NCI-H1092 treated with DMSO at 0.1 percent for 48 hours (cell line): ENCODE measurements at places on chromosomes 12 and 14.

DNA sequence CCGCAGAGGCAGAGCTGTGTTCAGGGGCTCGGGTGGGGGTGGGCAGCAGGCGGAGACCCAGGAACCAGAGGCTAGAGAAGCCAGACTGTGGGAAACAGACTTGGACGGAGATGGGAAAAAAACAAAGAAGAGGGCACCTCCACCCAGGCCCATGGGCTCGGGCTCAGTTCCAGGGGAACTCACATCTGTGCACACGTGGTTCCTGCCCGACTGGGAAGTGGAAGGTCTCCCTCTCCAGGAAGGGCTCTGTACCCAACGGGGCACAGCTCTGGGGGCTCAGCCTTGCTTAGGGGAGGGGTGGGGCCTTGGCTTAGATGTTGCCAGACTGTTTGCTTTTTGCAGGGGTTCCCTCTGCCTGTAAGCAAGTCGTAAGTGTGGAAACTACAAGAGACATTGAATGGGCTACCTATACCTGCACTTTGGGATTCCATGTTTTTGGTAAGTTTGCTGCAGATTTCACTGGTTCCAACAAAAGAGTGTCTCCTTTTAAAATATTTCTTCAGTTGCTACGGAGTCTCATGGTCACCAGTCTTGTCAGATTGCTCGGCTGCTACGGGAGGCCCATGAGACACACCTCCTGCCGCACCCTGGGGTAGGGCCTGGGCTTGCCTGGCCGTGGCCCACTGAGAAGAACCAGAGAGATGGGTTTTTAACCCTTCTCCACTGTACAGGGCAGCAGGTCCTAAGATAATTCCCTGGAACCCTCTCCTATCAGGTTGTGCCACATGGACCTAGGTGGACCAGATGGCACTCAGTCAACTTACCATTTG, 127.6 kb upstream of the EVL start:
- no peak for DNase-seq

- no peak for DNase-seq
These were observed 69.4 kb upstream of the DACT1 start for GRCh38 chr14:58568322-58568721.

DNA sequence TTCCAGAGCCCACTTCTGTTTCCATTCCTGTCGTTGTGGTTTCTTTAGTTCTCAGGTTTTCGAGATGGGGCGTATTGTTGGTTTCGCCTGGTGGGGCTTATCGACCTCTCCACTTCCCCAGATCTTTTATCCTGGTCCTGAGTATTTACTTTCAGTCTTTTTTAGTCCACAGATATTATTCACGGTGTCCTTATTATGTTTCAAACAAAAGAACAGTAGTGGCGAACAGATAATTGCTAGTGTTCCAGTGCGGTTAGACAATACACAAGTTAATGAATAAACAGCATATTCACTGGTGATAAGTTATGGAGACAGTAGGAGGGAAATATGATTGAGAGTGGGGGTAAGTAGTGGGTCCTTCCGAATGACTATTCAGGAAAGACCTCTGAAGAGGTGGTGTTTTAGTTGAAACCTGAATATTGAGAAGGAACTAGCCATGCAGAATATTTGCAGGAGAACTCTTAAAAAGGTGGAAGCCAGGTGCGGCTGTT, 668 bp downstream of the TMEM260 start:
- DNase-seq, result peak; percentile 52

DNA sequence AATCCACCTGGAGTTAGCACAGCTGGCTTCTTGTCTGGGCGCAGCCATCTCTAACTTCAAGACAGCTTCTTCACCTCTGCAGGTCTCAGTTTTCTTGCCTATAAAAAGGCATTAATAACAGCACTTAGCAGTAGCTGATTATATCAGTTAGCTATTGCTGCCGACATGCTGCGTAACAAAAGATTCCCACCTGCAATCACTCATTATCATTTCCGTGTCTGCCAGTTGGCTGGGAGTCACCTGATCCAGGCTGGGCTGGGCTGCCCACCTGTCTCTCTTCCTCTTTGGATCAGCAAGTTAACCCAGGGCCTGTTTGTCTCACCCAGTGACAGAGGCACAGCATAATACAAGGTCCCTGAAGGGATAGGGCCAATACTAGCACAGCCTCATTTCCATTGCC, 109.7 kb downstream of the SCARB1 start:
- DNase-seq, result no peak

GRCh38 chr12:49869816-49870500, 27.1 kb upstream of the BCDIN3D start:
- no peak for DNase-seq

DNA sequence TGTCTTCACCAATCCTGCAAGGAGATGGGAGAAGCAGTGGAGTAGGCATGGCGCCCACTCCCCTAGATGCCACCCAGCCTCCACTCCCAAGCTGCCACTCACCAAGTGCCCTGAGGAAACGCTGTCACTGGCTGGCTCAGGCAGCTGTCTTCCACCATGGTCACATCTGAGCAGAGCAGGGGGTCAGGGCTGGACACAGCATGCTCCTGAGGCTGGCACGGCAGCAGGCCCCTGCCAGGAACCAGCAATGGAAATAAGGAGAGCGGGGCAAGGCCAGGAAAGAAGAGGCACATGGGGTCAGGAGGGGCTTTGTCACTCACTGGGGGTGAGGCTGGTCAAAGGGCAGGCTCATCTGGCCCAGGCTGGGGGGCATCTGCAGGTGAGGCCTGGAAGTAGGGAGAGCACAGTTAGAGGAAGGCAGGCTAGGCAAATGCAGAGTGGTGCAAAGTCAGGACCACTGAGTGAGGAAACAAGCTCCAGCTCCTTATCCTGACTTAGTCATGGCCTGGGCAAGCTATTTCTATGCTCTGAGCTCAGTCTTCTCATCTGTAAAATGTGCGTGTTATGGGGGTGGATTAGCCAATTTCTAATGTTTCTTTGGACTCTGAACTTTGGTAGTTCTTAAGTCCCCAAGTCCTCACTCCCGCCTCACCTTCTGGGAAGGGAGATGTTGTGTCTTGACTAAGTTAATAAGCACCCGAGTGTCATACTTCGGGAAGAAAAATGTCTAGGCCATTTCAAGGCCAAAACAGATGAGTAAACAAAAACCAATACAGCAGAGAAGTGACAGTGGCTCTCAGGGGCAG, 8.0 kb downstream of the NAB2 start:
- DNase-seq, result no peak

GRCh38 chr12:14325716-14326343, 39.7 kb upstream of the ATF7IP start:
- no peak for DNase-seq

DNA sequence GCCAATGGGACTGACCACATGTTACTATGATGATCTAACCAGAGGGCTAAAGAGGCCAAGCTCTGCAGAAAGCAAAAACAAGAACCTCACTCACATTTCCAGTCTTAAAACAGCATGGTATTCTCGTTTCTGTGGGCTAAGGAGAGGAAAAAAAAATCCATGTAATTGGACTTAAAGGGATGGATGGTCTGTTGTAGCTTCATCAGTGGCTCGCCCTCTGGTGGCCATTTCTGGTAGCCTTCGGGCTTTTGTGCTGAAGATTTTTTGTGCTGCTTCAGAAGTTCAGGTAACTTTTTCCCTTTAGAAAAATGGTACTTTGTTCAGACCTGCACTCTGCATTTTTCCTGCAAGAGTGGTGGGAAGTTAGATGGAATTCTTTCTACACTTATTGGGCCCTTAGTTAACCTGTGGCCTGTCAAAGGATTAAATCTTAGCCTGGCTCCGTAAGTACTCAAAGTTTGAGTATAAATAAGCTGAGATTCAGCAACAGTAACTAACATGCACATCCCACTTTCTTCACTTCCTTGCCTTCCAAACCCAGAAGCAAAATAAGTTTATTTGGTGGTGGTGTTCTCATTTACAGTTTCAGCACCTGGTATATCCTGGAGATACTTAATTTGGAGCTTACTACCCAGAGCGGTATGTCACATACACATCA, 22.3 kb downstream of the DCAF4 start:
- peak; percentile 23 for DNase-seq

- DNase-seq, result no peak
These were observed 91.4 kb downstream of the TTC7B start for GRCh38 chr14:90724866-90725265.

DNA sequence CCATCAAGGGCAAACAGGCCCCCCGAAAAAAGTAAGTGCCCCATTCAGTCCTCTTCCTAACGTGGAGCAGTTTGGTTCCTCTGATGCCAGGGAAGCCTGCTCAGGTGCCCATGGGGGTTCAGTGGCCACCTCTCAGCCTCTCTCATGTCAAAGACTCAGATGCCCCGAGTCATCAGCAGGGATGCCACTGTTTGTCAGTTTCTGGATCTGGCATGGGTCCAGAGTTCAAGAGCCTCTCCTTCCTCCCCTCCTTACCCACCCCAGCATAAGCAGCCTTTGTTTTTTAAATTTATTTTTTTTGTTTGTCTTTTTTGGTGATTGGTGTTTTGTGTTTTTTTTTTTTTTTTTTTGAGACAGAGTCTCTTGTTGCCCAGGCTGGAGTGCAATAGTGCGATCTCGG, 11.3 kb downstream of the KMT5A start:
- no peak for DNase-seq

- no peak for DNase-seq
These were observed 92.7 kb downstream of the ITPK1 start for GRCh38 chr14:93023039-93023438.

DNA sequence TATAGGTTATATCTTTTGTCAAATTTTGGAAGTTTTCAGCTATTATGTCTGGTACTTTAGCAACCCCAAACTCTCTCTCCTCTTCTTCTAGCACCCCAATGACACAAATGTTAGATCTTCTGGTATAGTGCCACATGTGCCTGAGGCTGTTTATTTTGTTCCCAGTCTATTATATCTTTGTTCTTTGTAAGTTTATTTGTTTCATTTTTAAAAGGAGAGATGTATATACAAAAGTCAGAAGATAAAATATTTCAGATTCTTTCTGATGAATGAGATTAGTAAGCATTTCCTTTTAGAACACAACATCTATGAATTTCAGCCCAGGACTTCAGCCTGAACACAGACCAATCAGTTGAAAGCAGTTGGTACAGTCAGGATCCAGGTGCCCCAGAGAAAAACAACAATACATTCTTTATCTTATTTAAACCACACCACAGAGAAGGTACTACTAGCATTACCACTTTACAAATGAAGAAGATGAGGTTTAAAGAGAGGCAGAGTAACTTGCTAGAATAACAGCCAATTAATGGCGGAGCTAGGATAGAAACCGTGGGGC, 114.1 kb upstream of the BTG1 start:
- DNase-seq, result no peak

DNA sequence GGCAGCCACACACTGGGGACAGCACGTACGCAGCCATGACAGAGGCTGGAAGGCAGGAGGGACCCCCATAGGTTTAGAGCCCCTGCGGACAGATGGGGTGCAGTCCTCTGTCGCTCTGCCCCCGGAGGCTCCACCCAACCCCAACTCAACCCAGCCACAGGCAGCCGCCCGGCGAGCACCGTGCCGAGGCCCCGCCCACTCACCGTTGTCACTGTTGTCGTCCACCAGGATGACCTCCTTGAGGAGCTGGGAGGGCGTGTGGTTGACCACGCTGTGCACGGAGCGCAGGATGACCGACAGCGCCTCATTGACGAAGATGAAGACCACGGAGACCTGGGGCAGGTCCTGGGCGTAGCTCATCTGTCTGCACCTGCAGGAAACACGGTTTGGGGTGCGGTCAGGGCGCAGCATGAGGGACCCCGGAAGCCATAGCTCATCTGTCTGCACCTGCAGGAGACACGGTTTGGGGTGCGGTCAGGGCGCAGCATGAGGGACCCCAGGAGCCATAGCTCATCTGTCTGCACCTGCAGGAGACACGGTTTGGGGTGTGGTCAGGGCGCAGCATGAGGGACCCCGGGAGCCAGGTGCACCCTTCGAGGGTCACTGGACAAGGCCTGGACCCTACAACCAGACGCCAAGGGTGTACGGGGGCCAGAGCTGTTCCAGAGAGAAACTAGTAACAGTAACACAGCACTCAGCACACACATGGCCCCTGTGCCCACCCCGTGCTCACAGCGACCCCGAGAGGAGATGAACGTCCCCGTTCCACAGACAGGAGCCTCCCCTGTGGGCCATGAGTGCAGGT, 66.9 kb downstream of the GALNT9 start:
- DNase-seq, result no peak

DNA sequence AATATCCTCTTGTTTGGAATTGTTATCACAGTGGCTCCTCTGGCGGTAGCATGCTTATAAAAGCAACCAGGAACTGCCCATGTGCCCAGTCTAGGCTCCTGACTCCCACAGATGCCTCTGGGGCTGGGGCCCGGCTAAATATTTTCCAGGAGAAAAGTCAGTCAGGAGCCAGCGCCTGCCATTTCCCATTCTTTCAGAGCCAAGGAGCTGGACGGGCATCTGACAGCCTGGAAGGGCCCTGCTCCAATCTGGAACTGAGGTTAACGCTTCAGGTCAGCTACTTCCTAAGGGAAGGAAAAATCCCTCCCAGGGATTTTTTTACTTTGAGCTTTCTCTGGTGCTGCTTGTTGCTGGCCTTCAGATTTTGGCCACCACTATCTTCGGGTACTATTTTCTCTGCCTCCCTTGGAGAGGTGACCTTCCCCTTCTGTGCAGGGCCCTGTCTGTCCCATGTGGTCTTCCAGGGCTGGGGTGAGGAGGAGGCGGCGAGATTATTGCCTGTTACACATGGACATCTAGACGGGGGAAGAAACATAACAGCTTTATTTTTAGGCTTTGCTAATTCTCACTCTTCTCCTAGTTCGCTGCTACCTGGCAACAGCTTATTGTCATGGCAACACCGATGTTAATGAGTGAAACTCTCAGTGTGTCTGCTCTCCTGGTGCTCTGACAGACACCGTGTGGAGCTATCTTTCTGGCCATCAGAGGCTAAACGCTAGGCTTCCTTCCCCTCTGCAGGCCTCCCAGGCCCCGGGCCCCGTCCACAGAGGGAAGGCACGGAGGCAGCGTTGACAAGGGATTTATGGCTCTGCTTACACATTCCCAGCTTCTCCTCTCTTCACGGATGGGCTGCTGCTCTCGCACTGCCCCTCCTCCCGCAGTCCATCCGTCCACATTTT, 160.4 kb downstream of the CACNA1C start:
- no peak for DNase-seq

DNA sequence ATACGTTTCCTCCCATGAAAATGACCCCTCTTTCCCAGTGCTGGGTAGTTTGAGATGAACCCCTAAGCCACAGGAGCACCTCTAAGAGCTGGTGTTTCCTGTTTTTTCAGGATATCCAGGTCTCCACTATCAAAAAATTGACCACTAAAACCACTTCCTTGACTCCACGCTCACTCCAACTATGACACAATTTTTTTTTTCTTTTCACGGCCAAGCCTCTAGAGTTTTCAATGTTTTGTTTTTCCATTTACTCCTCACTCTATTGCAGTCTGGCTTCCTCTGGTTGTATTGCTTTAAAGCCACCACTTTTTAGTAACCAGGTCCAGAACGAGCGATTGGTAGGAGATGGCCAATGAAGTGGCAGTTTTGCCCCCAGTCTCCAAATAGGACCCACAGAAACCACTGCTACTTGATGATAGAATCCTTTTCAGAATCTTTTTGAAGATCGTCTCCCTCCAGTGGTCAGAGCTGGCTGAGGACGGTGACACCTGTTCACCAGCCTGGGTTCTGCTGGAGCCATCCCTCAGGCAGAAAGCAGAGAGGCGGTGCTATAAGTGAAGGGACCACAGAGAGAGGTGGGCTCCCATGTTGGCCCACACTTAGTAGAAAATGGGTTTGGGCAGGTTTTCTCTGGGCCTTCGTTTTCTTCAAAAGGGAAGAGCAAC, 454.4 kb downstream of the VRK1 start:
- DNase-seq, result no peak
